ENCODE measurements at places on chromosomes 4 and X.
A peak's percentile ranks its signal among the peaks of the same experiment; 100 is the strongest.

GRCh38 chr4:137610960-137611359 lies 78.7 kb upstream of the PCDH18 start:
- DNase-seq, result no peak

DNA sequence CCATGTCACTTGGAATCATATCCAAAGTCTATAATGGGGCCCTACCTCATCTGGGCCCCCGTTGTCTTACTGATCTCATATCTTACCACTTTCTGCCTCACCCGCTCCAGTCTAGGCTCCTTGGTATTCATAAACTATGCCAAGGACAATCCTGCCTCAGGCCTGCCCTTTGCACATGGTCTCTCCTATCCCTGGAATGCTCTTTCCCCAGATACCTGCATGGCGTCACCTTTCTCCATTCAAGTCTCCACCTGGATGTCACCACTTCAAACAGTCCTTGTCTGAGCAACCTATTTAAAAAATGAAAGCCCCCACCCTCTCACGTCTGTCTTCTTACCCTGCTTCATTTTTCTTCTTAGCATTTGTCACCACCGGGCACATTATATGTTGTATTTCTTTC lies 8.2 kb downstream of the VGLL1 start:
- no peak for DNase-seq

GRCh38 chr4:85358831-85359230 lies 116.1 kb upstream of the ARHGAP24 start:
- no peak for DNase-seq

DNA sequence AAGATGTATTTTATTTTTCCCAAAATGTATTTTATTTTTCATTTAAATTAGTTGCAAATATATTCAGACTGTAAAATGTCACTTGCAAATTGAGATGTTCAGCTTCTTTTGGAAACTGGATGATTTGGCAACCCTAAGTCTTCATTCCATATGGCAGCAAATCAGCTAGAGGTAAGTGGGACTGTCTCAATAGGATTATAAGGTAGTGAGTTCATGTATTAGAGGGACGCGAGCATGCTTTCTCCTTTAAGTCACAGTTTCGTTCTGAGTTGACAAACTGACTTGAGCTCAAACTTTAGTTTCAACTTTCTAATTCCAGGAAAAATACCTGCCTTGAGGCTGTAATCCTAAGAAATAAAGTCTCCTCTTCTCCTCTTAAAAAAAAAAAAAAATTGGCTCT lies 44.2 kb upstream of the TMEM131L start:
- DNase-seq, result no peak

DNA sequence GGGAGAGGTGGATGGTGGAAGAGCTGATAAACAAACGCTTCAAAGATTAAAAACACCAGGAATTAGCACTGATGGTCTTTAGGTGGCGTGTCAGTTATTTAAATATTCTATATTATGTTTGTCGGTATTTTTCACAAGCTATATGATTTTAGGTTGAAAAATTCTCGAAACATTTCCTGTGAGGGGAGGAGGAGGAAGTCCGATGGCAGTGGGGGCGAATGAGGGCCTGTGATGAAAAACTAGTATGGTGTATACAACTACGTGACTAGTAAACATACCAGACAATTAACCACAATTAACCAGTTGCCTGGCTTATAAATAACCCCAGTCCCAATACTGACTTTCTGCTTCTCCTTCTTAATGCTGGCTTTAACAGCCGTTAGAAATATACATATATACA lies 595 bp upstream of the NAP1L2 start:
- no peak for DNase-seq

DNA sequence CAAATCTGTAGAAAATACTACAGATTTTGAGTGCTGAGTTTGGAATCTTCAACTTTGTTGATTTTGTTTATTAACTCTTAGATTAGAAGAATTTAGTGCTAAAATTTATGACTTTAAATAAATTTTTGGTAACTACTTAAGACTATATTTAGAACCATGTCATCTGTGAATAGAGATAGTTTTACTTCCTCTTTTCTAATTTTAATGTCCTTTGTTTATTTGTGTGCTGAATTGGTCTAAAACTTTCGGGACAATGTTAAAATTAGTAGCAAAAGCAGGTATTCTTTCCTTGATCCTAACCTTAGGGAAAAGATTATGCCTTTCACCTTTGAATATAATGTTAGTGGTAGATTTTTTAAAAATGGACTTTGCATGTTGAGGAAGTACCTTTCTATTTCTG lies 119.7 kb upstream of the CXorf51A start:
- no peak for DNase-seq

GRCh38 chrX:130014770-130015169 lies 32.3 kb downstream of the BCORL1 start:
- DNase-seq, result no peak

DNA sequence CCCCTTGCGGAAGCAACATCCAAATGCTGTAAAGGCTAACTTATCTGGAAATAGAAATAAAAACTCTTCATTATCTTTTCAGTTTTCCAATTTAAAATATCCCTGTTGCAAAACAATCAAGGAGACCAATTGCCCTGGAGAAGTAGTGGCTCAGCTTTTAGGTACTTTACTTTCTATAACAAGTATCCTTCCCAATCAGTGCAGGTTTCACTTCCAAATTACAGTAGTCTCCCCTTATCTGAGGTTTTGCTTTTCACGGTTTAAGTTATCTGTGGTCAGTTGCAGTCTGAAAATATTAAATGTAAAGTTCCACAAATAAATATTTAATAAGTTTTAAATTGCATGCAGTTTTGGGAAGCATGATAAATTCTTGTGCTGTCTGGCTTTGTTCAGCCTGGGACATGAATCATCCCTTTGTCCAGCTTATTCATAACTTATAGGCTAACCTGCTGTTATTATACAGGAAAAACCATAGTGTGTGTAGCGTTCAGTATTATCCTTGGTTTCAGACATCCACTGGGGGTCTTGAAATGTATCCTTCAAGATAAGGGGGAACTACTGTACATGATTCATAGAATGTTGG lies 973.1 kb upstream of the GRID2 start:
- DNase-seq, result no peak

DNA sequence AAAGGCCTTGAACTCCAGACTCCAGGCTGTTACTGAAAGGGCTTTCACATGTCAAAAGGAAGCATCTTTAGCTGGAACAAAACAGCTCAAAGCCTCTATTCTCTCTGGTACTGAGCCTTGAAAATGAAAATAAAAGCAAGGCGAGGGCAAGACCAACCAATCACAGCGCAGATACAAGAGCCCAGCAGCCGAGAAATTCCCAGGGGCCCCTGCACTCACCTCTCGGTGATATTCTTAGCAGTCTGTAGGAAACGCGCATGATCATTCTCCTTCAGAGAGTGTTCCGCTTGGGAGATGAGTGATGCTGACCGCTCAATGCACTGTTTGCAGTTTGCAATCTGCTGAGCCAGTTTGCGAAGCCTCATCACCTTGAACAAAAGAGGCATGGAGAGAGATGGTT lies 138.1 kb downstream of the MID1 start:
- DNase-seq, result no peak

- no peak for DNase-seq
Observed at GRCh38 chrX:130212371-130212770, 40.6 kb downstream of the RAB33A start.

GRCh38 chr4:103634236-103634635 lies 85.5 kb downstream of the TACR3 start:
- no peak for DNase-seq

DNA sequence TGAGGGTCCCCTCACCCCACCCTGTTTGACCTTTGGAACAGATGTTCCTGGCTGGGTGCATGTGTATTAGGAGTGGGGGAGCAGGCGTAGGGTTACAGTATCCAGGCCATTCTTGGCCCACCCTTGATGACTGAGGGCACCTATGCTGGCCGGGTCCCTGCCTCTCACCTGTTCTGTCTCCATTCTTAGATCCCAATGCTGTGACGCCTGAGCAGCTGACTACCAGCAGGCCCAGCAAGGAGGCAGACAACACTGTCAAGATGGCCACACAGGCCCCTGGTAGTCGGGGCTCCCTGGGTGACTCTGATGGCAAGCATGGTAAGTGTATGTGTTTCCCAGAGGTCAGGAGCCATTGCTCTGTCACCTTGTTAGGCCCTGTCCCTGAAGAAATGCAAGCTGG lies 10.9 kb downstream of the EFNB1 start:
- no peak for DNase-seq

GRCh38 chrX:12984603-12985319 lies 9.9 kb downstream of the TMSB4X start:
- DNase-seq, result no peak

DNA sequence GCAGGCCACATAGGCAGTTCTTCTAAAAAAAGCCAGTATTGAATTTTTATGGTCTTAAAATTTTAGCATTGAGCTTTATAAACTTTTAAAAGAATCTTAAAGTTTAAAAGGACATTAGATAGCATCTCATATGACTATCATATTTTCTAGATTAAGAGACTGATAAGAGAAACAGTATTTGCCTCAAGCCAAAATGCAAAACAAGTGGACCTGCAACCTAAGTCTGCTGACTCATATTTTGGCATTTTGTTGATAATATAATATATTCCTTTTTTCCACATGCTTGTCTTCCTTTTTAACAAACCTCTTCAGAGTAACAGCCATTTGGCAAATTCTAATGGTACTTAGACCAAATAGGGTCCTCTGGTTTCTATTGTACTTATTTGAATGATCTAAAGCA lies 328.5 kb upstream of the GALNTL6 start:
- DNase-seq, result no peak

- DNase-seq, result no peak
Observed at GRCh38 chr4:16083241-16084191, at the start of gene PROM1. TSS of gene PROM1 (minus strand) at chr4:16084023. CDS start at chr4:16075906, 8,117 bp downstream.

GRCh38 chr4:139530833-139531427 lies 25.1 kb downstream of the SETD7 start:
- DNase-seq, result peak; percentile 91

- DNase-seq, result no peak
Observed at GRCh38 chr4:53432528-53433424, 55.3 kb downstream of the FIP1L1 start.
